NCI-H345 (cell line): ENCODE measurements at places on chromosomes 7 and 10.

- DNase-seq: no peak
Observed at GRCh38 chr7:150489782-150490181, 24.9 kb upstream of the GIMAP7 start.

- DNase-seq: no peak
Observed at GRCh38 chr10:21980691-21981090, 22.8 kb downstream of the DNAJC1 start.

- no peak for DNase-seq
Observed at GRCh38 chr7:25615003-25615402, 386.7 kb upstream of the NPVF start.

DNA sequence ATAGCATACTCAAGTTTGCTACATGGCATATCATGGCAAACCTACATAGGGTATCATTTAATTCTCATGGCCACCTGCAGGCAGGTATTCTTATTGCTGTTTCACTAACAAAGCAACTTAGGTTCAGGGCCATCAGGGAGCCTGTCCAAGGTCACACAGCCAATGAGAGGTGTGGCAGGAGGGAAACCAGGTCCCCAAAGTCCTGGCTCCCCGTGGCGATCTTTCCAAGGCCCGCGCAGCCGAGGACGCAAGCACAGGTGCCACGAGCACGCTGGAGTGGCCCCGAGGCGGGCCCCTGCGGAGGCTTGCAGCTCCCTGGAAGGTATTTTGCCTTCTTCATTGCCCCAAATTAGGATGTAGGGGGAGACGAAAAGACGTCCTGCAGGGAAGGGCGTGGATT, 20.8 kb downstream of the PRKAG2 start:
- DNase-seq: no peak

DNA sequence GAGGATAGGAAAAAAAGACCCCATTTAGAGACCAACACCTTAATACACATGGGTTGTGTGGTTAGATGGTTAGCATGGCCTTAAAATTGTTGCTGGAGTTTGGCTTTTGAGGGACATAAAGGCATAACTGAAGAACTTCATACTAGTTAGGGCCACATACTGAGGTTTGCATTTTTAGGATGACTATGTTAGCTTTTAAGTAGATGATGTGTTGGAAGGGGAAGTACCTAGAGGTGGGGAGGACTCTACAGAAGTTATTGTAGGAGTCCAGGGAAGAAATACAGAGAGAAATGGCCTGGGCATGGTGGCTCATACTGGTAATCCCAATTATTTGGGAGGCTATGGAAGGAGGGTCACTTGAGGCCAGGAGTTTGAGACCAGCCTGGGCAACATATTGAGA, 40.5 kb downstream of the ENTPD1 start:
- DNase-seq: no peak

DNA sequence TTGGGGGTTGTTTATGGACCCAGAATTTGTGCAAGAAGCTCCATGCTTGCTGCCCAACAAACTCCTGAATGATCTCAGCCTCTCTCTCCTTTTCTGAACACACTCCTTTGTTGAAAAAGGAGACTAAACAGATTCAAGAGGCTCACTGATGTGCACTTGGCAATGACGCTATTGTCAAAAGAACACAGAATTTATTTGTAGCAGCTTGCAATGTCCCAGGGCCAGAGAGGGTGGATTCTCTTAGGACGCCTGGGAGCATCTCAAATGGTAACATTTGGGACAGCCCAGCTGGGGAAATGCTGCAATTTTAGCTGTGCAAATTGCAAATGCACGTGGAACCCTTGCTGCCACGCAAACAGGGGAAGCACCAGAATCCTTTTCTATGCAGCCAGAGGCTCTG, 79.9 kb downstream of the GPR26 start:
- DNase-seq: no peak

DNA sequence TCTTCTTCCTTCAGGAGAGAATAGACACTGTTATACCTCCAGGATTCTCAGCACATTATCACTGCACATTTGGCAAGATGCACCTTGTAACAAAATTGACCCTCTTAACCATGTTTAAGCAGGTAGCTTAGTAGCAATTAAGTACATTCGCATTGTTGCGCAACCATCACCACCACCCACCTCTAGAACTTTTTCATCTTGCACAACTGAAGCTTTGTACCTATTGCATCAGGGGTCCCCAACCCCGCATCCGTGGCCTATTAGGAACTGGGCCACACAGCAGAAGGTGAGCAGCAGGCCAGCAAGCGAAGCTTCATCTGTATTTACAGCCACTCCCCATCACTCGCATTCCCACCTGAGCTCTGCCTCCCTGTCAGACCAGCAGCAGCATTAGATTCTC, 29.9 kb upstream of the SMURF1 start:
- DNase-seq: no peak

- peak; percentile 14 for DNase-seq
Observed at GRCh38 chr10:23702977-23703414, 264.1 kb downstream of the OTUD1 start.

GRCh38 chr7:39310699-39311098, 255.5 kb upstream of the YAE1 start:
- DNase-seq: no peak

GRCh38 chr10:6756716-6757115, 176.6 kb upstream of the PRKCQ start:
- DNase-seq: no peak

GRCh38 chr10:131641898-131642297, 258.9 kb upstream of the PPP2R2D start:
- DNase-seq: no peak

- DNase-seq: no peak
Observed at GRCh38 chr10:132585732-132586722, 48.4 kb downstream of the INPP5A start.

DNA sequence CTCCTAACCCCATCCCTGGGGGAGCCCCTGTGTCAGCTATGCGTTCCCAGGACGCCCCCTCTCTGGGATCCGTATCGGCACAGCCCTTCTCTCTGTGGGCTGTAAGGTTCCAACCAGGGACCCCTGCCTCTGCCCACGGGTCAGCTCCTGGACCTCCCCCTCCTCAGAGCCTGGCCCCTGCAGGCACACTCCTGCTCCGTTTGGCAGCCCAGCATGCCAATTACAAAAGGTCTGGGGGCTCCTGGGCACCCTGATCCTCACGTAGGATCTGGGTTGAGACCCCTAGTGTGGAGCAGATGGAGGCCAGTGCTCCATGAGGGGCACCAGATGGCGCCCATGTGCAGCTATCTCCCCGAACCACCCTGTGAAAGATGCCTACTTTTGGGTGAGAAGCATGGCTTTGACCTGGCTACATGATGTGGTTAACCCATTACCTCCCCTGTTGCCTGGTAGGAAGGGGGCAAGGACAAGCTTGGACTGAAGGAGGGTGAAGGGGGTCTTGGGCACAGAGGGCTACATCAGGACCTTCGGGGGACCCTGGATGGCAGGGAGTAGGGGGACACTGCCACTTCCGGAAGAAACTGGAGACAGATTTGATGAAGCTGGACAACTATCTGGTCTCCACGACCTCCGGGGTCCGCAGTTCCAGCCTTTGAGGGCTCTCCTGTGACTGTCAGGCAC, 9.0 kb downstream of the TACR2 start:
- no peak for DNase-seq

DNA sequence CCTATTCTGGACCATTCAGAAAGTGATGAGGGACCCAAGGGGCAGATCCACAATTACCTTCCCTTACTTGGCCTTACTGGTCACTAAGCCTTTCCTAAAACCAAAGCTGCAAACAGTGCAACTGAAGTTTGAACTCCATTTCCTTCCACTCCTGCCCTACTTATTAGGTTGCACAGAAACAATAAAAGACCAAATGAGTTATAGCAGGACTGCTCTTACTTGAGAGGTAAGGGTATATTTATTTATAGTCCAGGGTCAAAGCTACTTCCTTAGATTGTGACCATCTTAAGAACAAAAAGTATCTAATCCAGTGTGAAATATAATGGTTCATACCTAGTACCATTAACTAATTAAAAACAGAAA, 27.0 kb downstream of the CDK6 start:
- no peak for DNase-seq

GRCh38 chr10:131111007-131111406, 200.5 kb downstream of the TCERG1L start:
- DNase-seq: no peak

DNA sequence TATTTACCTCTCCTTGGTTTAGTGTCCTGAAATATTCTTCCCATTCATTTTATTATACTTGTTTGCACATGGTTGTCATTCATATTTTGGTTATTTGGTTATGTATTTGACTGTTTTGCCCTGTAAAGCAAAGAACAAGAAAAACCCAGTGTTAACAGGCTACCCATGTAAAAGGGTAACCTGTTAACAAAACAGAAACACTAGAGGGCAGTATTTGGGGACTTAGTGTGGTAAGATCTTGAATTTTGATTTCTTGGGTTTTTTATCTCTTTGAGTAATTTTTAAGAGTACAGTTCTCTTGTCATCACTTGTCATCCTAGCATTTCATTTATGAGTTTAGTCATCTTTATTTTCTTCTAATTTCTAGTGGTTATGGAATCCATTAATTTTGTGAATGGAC, 51.3 kb downstream of the POLL start:
- DNase-seq: peak; percentile 3

GRCh38 chr7:98281757-98282606, 496 bp downstream of the BRI3 start:
- DNase-seq: no peak

- no peak for DNase-seq
Observed at GRCh38 chr7:13980474-13980873, 9.0 kb downstream of the ETV1 start.

- no peak for DNase-seq
Observed at GRCh38 chr10:109991266-109991855, 16.4 kb upstream of the ADD3 start.

- DNase-seq: no peak
Observed at GRCh38 chr10:70374775-70375614, 7.4 kb downstream of the LRRC20 start.

GRCh38 chr7:113289140-113289740, 170.9 kb upstream of the SMIM30 start:
- peak; percentile 33 for DNase-seq

- DNase-seq: no peak
Observed at GRCh38 chr7:121303422-121304101, 25.2 kb upstream of the WNT16 start.

GRCh38 chr10:76459016-76459730, 1027.7 kb downstream of the LRMDA start:
- DNase-seq: no peak

GRCh38 chr7:721619-722248, 4.8 kb upstream of the DNAAF5 start:
- DNase-seq: no peak

DNA sequence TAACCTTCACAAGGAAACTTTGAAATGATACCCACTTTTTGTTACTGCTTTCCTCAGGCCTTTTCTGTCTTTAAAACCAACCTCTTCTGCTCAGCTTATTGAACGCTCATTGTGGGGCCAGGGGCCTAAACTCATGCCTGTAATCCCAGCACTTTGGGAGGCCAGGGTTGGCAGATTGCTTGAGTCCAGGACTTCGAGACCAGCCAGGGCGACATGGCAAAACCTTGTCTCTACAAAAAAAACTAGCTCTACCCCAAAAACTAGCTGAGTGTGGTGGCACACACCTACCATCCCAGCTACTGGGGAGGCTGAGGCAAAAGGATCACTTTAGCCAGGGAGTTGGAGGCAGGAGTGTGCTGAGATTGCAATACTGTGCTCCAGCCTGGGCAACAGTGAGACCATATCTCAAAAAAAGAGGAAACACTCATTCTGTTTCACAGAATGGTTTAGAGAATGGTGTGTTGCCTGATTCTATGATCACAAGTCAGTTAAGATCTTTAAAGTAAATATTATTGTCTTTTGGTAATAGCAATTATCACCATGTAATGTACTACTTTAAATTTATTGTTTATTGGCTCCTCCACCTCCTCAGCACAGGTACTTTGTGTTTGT, 51.1 kb downstream of the KCTD7 start:
- DNase-seq: no peak

GRCh38 chr10:79017882-79018520, 50.8 kb upstream of the ZMIZ1 start:
- no peak for DNase-seq
